ENCODE measurements at places on chromosomes 5 and 9. TPM values are rescaled to one million over a fixed set of nuclear protein-coding genes. Genes with fewer than 3 reads are reported as not detected.
A peak's percentile ranks its signal among the peaks of the same experiment; 100 is the strongest.

DNA sequence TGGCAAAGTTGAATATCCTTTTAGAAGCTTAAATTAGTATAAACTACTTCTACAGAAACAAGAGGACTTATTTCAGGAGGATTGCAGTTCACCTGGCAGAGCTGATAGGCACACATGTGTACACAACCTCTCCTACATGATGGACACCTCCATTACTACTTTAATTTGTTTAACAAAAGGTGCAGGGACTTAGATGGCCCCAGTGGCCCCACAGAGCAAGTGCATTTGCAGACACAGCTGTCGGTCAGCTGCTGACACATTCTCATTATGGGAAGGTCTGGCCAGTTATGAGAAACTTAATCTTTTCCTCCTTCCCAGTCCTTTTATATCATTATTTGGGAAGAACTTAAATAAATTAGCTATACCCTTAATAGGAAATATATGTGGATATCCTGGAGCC, 28.3 kb downstream of the TDRD7 start:
- H3K27me3 ChIP-seq = no peaks in the 10 kb centered on the region
- no peak overlapping the region for H3K27ac ChIP-seq
- no peak for DNase-seq
- H3K4me3 ChIP-seq = no peak overlapping the region

Gene C9orf50
- not detected for total RNA-seq

GRCh38 chr9:27519466-27520465, 4.3 kb upstream of the IFNK start:
- no peaks in the 10 kb centered on the region for H3K27me3 ChIP-seq
- H3K4me3 ChIP-seq = no peak overlapping the region
- peak; percentile 76 for DNase-seq
- no peaks in the 10 kb centered on the region for H3K36me3 ChIP-seq
- peak overlapping the region; percentile 70 for H3K27ac ChIP-seq
- H3K4me1 ChIP-seq = peaks cover 25% of the 10 kb centered on the region

Gene FOXD4L4
- not detected for total RNA-seq

Gene PRR7
- 47.2 TPM for total RNA-seq

- no peaks in the 10 kb centered on the region for H3K27me3 ChIP-seq
- H3K27ac ChIP-seq = peak overlapping the region; percentile 88
- no peak for DNase-seq
- no peaks in the 10 kb centered on the region for H3K36me3 ChIP-seq
- peaks cover 23% of the 10 kb centered on the region for H3K4me1 ChIP-seq
These were observed 143.6 kb downstream of the BOD1 start for GRCh38 chr5:173472784-173473278.

DNA sequence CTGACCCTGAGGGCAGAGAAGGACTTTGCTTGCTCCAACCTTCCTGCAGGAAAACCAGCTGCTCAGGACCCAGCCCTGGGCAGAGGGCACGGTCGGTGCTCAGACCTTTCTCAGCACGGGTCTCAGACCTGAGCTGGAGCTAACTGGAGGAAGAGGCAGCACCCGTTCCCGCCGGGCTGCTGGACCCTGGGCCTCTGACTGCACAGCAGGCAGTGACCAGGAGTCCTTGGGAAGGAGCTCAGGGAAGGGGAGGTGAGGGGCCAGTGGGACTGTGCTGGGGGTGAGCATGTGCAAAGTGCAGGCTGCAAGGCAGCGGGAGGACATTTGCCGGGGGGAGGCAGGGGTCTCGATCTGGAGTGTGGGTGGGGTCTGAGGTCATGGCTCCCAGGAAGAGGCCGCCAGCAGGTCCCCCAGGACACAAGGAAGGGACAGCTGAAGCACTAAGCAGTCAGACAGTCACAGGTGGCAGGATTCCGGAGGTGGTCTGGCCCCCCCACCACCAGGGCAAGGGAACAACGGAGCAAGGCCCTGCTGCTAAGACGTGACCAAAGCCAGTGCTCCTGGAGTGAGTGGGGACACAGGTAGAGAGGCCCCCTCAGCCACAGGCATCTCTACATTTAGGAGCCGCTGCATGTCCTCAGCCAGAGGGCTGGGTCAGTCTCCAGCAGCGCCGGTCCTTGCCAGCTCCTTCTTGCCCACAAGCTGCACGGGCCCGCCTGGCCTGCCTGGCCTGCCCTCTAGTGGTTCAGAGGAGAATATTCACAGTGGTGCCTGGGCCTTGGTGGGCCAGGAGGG, 4.8 kb upstream of the DPM2 start:
- no peaks in the 10 kb centered on the region for H3K4me1 ChIP-seq
- H3K4me3 ChIP-seq = no peak overlapping the region
- no peak overlapping the region for H3K27ac ChIP-seq
- no peaks in the 10 kb centered on the region for H3K27me3 ChIP-seq
- peak; percentile 51 for DNase-seq

Gene PCDHGB6
- 1.8 TPM for total RNA-seq

DNA sequence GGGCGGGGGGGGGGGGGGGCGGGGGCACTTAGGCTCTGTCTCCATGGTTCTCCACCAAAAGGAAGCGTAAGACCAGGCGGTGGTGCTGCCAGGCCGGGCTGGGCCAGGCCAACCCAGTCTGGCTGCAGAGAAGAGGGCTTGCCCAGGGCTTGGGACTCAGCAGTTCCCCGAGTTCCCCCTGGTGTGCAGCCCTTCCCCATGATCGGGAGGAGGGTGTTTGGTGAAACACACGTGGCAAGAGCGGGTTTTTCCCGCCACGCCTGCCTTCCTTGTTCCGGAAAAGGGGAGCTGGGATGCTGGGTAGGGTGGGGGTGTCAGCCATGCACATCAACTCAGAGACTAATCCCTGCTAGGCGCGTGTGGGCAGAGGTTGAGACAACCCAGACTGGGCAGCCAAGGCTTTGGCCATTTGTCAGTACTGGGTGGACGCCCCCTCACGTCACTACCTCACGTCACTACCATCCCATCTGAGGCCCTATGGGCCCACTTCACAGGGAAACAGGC, 32.9 kb downstream of the PRRX2 start:
- H3K4me3 ChIP-seq = no peak overlapping the region
- H3K27me3 ChIP-seq = no peaks in the 10 kb centered on the region
- no peak for DNase-seq
- peaks cover 7% of the 10 kb centered on the region for H3K4me1 ChIP-seq
- H3K27ac ChIP-seq = no peak overlapping the region
- no peaks in the 10 kb centered on the region for H3K36me3 ChIP-seq

GRCh38 chr9:34475097-34475496, 16.5 kb downstream of the DNAI1 start:
- H3K27ac ChIP-seq = no peak overlapping the region
- H3K36me3 ChIP-seq = no peaks in the 10 kb centered on the region
- no peaks in the 10 kb centered on the region for H3K27me3 ChIP-seq
- H3K4me3 ChIP-seq = no peak overlapping the region
- no peak for DNase-seq

DNA sequence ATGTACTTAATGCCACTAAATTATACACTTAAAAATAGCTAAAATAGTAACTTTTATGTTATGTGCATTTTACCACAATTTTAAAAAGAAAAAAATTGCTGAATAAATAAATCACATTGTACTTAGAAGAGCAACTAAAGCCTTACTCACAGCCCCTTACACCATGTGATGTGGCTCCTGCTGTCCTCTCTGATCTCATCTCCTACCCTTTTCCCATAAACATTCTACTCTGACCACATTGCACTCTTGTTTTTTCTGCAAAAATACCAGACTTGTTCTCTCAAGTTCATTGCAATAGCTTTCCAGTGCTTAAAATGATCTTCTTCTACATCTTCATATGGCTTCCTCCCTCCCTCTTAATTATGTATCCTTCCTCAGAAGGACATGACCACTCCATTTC, 268.4 kb downstream of the ELAVL2 start:
- no peaks in the 10 kb centered on the region for H3K27me3 ChIP-seq
- no peak overlapping the region for H3K27ac ChIP-seq
- H3K4me3 ChIP-seq = no peak overlapping the region
- H3K36me3 ChIP-seq = no peaks in the 10 kb centered on the region
- H3K4me1 ChIP-seq = peaks cover 19% of the 10 kb centered on the region
- DNase-seq = no peak

GRCh38 chr9:28853477-28853876, 1280.2 kb upstream of the C9orf72 start:
- H3K36me3 ChIP-seq = no peaks in the 10 kb centered on the region
- DNase-seq = no peak
- no peaks in the 10 kb centered on the region for H3K4me1 ChIP-seq
- H3K4me3 ChIP-seq = no peak overlapping the region
- no peaks in the 10 kb centered on the region for H3K27me3 ChIP-seq
- H3K27ac ChIP-seq = no peak overlapping the region

Gene EIF4E1B
- total RNA-seq = not detected

Gene CHSY3
- 1.7 TPM for total RNA-seq

DNA sequence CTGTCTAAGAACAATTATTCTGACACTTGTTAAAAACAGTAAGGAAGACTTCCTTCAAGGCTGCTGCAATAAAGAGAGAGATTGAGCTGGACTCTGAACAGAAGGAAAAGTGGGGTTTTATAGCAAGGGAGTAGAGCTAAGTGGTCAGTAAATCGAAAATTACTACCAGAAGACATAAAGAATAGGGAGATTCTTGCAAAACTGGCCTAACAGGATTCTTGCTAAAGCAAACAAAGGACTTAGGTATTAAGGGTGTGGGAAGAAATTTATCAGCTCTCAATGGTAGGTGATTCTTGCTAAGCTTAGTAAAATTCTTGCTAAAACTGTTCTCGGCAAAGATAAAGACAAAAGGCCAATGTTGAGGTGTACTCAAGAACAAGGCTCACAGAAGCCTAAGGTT, 300.5 kb downstream of the SLCO4C1 start:
- no peak overlapping the region for H3K27ac ChIP-seq
- peak; percentile 89 for DNase-seq
- H3K4me3 ChIP-seq = no peak overlapping the region
- H3K27me3 ChIP-seq = no peaks in the 10 kb centered on the region

All from PC-3 (cell line).